ENCODE measurements at places on chromosomes 5 and 9. TPM values are rescaled to one million over a fixed set of nuclear protein-coding genes. Genes with fewer than 3 reads are reported as not detected.

The PAPPA gene
- 86.9 TPM for total RNA-seq

The OTP gene
- under 0.01 TPM for total RNA-seq

The APBA1 gene
- 1.8 TPM for total RNA-seq

The DCANP1 gene
- total RNA-seq: not detected

- H3K4me3 ChIP-seq: no peak overlapping the region
- DNase-seq: peak; percentile 78
- H3K27ac ChIP-seq: no peak overlapping the region
- H3K36me3 ChIP-seq: no peaks in the 10 kb centered on the region
Observed at GRCh38 chr9:3467593-3468219, 58.1 kb downstream of the RFX3 start.

DNA sequence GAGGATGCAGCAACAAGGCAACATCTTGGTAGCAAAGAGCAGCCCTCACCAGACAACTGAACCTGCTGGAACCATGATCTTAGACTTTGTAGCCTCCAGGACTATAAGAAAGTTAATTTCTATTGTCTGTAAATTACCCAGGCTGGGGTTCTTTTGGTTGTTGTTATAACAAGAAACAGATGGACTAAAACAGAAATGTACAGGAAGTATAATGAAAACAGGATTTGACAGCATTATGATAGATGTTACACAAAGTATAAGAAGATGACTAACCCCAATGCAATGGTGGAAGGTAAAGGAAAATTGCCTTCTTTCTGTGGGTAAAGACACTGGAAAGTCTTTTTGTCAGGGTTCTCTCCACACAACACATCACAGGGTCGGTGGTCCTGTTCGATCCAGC is 204.2 kb downstream of the SGCD start:
- no peaks in the 10 kb centered on the region for H3K36me3 ChIP-seq
- no peak overlapping the region for H3K27ac ChIP-seq
- H3K27me3 ChIP-seq: no peaks in the 10 kb centered on the region

DNA sequence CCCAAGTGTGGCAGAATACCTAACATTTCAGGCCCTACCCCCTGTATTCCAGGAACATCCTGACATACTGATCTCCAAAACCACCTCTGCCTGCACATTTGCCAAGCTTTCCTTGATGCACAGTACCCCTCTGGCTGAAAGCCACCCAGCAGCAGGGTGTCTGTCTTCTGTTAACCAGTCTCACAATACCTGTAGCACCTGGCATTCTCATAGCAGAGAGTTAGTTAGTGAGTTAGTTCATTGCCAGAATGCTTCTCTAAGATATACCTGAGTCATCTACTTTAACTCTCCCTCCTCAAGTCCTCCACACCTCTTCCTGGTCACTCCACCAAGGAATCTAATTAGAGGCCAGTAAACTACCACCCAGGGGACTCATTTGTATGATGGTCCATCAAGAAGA is 46.1 kb upstream of the IL7R start:
- no peaks in the 10 kb centered on the region for H3K27me3 ChIP-seq
- DNase-seq: no peak
- H3K4me3 ChIP-seq: no peak overlapping the region

GRCh38 chr5:74342948-74343682 is 297.4 kb downstream of the ENC1 start:
- no peaks in the 10 kb centered on the region for H3K27me3 ChIP-seq
- no peak overlapping the region for H3K4me3 ChIP-seq
- no peaks in the 10 kb centered on the region for H3K36me3 ChIP-seq
- H3K4me1 ChIP-seq: no peaks in the 10 kb centered on the region
- H3K27ac ChIP-seq: no peak overlapping the region
- DNase-seq: no peak

Data from osteoblast (primary cell).